Fibroblast of skin of scalp (primary cell): ENCODE measurements at places on chromosomes 3 and 15.

- no peak for DNase-seq
Observed at GRCh38 chr3:193981504-193981903, 154.4 kb upstream of the HES1 start.

DNA sequence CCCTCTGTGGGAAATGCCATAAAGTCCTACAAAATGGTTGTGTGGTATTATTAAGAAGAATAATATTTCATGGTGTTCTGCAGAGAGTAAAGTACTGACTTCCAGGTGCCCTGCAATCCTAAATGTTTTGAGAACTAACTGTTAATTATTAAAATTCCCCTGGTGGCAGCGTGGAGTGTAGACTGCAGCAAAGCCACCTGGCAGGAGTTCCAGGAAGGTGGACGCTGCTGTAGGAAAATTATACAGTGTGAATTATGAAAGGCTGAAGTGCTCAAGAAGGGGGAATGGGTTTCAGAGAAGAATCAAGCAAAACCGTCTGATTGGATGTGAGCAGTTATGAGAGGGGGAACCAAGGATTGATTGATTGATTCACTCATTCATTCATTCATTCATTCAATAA is 572.4 kb upstream of the PPP2R3A start:
- no peak for DNase-seq

GRCh38 chr15:52082197-52083036 is 30.2 kb downstream of the BCL2L10 start:
- DNase-seq: peak; percentile 48

DNA sequence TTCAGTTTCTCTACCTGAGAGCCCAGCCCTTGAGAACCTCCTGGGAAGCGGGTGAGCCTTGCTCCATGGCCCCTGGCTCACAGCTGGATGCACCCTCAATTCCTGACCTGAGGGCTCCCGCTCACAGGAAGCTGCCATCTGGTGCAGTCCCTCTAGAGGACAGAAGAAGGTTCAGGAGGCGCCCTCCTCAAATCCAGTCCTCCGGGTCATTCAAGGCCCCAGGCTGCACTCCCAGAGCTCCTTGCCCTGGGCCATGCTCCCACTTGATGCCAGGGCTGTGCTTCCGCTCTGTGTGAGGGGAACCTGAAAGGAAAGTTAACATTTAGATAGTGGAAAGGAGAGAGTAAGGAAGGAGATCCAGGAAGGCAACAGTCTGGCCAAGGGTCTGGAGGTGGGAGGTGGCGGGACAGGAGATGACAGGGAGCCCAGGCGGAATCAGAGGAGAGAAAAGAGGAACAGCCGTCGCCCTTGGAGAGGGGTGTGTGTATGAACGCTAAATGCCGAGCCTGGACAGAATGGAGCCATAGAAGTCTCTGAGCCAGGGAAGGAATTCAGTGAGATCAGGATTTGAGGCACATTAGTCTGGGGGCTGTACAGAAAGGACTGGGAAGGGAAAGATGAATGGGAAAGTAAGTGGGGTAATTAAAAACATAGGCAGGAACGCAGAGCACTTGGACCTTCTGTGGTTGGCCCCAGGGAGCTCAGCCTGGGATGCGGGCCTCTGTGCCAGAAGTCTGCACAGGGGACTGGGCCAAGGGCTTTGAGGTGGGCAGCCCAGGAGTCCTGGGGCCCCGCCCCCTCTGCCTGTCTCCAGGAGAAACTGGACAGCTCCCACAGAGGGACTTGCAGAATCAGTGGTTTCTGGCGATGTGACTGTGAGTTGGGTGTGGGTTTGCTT is 26.1 kb downstream of the TBC1D21 start:
- peak; percentile 24 for DNase-seq

DNA sequence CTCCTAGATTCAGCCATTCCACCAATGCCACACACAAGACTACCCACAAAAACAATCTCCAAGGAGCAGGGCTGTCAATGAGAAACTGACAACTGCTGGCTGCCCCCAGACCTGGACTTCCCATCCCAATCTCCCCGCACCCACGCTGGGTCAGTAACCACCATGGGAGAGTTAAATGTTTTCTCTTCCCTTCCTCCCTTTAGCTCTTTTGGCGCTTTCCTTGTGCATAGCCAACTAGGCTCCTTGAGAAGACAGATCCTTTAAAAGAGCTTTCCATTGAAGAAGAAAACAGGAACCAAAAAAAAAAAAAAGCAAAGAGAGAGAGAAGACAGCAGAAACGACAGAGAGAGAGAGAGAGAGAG is 8.3 kb downstream of the BCL6 start:
- DNase-seq: no peak

DNA sequence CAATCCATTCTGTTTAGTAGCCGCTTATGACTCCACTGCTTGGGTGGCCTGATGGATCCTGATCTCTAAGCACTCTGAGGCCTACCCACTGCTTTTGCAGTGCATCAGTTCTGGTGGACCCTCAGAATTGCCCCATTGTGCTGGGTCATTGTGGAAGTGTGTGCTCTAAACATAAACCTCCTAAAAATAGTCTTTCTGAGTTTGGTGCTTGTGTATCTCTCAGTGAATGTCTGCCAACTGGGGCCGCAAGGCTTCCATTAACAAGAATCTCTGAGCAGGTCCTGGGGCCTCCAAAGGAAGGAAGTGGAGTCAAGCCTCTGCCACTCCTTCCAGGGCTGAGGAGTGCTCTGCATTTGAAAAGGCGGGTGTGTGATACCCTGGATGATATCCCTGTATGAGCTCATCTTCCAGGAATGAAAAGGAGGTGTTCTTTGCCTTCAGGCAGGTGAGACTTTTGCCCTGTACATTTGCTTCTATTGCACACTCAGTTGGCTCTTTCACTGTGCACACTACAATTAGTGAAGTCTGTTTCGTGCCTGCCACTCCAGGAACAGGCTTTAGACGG is 80.0 kb upstream of the CACNA2D3 start:
- DNase-seq: no peak

- DNase-seq: peak; percentile 20
Observed at GRCh38 chr15:47184003-47184907, 533.0 kb upstream of the SEMA6D start.

DNA sequence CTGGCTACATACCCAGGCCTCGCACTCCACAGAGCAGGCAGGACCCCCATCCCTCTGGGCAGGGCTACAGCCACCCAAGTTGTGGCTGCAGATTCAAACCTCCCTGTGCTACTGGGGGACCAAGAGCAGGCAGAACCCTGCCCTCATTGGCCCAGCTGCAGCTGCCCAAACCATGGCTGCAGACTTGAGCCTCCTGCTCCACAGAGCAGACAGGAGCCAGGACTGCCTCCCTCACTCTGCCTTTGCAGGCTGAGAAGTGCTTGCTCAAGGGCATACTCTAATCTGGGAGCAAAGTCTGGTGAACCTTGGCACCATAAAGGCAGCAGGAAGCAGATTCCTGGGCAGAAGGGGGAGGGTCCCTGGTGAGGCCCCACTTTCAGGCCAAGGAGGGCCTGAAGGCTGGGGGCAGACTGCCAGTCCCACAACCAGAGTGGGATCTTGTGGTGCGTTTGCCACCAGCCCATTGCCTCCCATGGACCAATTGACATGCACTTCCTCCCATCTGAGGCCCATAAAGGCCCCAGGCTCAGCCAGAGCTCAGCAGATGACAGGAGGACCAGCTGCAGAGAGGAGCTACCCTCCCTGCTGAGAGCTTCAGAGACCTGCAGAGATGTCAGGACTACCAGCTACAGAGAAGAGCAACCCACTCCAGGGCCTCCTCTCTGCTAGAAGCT is 64.2 kb upstream of the EPHA6 start:
- DNase-seq: no peak

DNA sequence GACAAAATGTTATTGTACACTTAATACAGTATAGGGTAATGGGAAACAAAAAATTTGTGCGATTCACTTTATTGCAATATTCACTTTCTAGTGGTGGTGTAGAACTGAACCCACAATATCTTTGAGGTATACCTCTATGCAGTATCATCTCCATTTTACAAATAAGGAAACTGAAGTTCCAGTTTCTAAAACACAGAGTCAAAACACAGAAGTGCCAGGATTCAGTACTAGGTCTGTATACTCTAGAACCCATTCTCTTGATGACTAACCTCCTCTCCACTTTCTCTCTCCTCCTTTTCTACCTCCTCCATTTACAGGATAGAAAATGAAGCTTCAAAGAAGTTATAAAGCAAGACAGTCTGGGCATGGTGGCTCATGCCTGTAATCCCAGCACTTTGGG is 62.2 kb downstream of the MB21D2 start:
- DNase-seq: no peak

- DNase-seq: peak; percentile 66
Observed at GRCh38 chr15:26889298-26889898, 22.5 kb downstream of the GABRA5 start.

DNA sequence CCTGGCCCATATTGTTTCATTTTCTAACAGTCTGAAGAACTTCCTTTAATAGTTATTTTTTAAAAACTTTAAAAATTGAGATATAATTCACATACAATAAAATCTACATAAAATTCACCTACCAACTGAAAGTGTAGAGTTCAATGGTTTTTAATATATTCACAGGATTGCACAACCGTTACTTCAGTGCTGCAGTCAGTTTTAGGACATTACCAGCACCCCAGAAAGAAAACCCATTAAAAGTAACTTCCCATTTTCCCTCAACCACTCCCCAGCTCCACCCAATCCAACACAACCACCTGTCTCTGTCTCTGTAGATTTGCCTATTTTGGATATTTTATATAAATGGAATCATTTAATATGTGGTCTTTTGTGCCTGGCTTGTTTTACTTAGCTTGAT is 29.6 kb downstream of the MGA start:
- DNase-seq: no peak

DNA sequence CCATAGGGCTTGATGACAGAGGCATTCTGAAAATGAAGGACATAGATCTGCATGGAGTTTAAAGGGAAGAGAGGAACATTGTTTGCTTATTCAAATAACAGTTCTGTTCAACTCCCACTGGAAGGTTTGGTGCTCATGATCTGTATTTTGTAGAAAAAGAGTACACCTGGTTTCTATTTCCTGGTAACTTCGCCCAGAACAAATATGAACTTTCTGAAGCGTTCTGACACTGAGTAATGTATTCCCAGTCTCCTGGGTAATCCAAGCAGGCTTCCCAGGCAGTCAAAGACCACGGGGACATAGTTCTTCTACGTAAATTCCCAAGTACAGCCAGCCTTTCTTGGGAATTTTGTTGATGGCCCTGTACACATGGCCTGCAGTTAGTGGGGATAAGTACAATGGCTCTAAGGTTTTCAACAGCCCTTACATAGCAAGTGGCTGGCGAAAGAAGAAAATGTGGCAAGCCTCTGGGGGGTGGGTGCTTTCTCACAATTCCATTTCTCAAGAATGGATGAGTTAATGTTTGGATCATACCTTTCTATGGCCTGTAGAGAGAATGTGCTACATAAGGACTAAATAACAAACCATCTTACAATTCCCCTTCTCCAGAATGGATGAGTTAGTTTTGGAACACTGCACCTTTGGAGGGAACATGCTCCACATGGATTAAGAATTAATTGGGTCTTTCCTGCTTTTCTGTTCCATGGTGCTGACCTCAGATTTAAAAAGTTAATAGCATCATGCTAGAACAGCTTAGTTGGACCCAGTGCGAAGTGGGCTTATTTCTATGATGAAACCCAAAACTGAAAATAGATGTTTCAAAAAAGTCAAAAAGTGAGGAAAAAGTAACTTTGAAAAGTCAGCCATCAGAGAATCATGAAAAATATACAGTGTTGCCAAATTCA is 52.7 kb downstream of the COL6A6 start:
- no peak for DNase-seq

DNA sequence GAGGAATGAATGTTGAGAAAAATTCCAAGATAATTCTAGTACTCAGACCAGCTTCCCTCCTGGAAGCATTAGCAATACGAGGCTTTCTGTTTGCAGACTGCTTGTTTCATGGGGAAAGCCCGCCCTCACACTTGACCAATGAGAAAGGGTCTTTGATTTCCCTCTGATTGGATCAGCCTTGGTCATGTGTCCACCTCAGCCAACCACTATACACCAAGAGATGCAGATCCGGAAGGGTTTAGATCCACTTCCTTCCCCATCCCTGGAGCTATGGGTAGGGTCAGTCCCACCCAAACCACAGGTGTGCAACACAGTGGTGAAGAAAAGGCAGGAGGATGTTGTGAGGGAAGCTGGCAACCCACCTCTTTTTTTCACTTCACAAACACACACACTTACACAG is 154.7 kb downstream of the SV2B start:
- no peak for DNase-seq

DNA sequence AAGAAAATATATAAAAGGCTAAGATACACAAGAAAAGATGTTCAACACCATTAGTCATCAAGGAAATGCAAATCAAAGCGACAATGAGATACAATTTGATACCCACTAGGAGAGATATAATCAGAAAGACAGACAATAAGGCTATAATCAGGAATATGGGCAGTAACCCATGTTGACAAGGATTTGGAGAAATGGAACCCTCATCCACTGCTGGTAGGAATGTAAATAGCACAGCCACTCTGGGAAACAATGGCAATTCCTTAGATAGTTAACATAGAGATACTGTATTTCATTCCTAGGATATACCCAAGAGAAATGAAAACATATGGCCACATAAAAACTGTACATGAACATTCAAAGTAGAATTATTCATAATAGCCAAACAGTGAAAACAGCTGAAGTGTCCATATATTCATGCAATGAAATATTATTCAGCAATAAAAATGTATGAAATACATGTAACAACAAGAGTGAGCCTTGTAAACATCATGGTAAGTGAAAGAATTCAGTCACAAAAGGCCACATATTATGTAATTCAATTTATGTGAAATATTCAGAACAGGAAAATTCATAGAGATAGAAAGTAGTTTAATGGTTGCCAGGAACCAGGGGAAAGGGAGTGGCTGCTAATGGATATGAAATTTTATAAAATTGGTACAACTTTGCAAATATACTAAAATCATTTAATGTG is 18.2 kb upstream of the COL8A1 start:
- DNase-seq: peak; percentile 65

GRCh38 chr15:66789029-66790025 is 87.3 kb downstream of the SMAD6 start:
- peak; percentile 83 for DNase-seq

DNA sequence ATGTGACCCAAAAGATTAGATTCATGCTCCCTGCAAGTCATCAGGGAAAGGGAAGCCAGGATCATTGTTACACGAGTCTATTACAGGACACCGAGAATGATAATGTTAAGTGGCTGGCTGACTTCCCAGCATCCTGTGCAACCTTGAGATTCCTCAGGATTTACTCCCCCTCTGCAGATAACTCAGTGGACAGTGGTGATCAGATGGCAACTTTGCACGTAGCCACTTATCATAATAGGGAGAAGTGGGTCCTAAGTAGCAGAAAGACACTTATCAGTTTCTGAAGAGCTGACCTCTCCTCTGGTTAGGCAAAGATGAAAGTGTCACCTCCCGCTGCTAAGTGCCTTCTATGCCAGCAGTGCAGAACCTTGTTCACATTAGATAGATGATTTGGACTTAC is 6.7 kb upstream of the TMPRSS7 start:
- no peak for DNase-seq

DNA sequence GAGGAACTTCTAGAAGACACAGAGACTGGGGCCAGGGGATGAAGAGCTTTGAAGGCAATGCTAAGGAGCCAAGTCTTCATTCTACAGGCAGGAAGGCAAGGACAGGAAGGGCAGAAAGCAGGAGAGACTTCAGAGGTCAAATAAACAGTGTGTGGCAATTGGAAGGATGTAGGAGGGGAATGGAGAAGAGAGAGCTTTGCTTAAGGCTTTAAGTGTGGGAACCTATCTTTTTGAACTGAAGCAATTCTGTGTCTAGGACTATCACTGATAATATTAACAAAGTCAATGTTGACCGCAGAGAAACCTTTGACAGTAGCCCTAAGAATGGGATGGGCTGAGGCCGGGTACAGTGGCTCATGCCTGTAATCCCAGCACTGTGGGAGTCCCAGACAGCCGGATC is 325.0 kb downstream of the FOXP1 start:
- no peak for DNase-seq

- DNase-seq: peak; percentile 30
Observed at GRCh38 chr3:63857311-63857710, 6.3 kb downstream of the THOC7 start.
